ENCODE measurements at places on chromosomes 11 and 22. TPM values are rescaled to one million over a fixed set of nuclear protein-coding genes. Genes with fewer than 3 reads are reported as not detected.

Gene BIRC2
- 12.4 TPM for polyA plus RNA-seq

Gene TBC1D10A
- polyA plus RNA-seq: 11.3 TPM

Gene FAT3
- 7.6 TPM for polyA plus RNA-seq

Gene OSBP2
- 3.4 TPM for polyA plus RNA-seq

Gene RELT
- polyA plus RNA-seq: 3.4 TPM

Gene C22orf15
- 4.2 TPM for polyA plus RNA-seq

Gene OR5B21
- not detected for polyA plus RNA-seq

Gene C22orf31
- not detected for polyA plus RNA-seq

Gene MB
- polyA plus RNA-seq: 1.7 TPM

Gene HTR3B
- not detected for polyA plus RNA-seq

DNA sequence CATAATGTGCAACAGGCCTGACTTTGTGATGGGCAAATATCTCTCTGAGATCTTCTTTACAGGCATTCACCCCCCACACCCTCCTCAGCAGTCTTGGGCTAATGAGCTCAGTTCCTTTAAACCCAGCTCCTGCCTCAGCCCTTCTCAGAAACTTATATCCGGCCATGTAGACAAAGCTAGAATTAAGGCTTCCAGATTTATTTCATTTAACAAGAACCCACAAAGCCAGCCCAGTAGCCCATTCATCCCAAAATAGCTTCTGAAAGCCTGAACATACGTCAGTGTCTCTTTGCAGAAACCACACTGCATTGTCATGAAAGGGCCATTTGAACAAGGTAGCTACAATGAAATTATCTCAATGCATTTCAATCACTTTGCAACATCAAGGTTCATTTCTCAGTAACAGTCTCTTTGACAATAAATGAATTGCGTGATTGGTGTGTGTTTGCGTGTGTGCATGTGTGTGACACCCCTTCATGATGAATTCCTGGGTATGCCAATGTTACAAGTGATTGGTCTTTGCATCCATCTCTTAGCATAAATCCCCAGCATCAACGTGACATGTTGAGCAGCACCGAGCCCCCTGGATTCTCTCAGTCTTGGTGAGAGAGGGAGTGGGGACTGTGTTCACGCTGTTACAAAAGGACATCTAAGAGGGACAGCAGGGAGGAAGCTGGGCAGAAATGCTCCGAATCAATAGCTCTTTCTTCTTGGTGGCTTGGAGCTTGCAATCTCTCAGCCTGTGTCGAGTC, 299.6 kb downstream of the KIRREL3 start:
- no peak overlapping the region for H3K27ac ChIP-seq
- H3K27me3 ChIP-seq: no peaks in the 10 kb centered on the region
- peaks cover 19% of the 10 kb centered on the region for H3K4me1 ChIP-seq
- no peaks in the 10 kb centered on the region for H3K36me3 ChIP-seq
- DNase-seq: no peak

- no peaks in the 10 kb centered on the region for H3K27me3 ChIP-seq
- H3K36me3 ChIP-seq: no peaks in the 10 kb centered on the region
- no peak overlapping the region for H3K4me3 ChIP-seq
- H3K27ac ChIP-seq: no peak overlapping the region
- no peak for DNase-seq
- no peaks in the 10 kb centered on the region for H3K4me1 ChIP-seq
Observed at GRCh38 chr11:21564833-21565682, 627.8 kb upstream of the ANO5 start.

DNA sequence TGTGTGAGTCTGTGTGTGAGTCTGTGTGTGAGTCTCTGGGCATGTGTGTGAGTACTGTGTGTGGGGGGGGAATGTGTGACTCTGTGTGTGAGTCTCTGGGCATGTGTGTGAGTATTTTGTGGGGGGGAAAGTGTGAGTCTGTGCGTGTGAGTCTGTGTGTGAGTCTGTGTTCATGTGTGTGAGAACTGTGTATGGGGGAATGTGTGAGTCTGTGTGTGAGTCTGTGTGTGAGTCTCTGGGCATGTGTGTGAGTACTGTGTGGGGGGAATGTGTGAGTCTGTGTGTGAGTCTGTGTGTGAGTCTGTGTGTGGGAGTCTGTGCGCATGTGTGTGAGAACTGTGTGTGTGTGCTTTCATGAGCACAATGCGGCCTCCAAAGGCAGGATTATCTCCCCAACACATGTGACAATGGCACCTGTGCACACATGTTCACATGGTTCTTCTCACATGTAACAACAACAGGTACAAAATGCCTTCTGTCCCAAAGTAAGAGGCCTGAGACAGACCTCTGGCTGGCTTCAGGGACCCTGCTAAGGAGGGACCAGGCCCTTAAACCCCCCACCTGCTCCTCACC, 1.6 kb downstream of the CD5 start:
- DNase-seq: no peak
- H3K36me3 ChIP-seq: no peaks in the 10 kb centered on the region
- H3K4me3 ChIP-seq: no peak overlapping the region
- no peak overlapping the region for H3K27ac ChIP-seq
- H3K27me3 ChIP-seq: no peaks in the 10 kb centered on the region
- no peaks in the 10 kb centered on the region for H3K4me1 ChIP-seq

DNA sequence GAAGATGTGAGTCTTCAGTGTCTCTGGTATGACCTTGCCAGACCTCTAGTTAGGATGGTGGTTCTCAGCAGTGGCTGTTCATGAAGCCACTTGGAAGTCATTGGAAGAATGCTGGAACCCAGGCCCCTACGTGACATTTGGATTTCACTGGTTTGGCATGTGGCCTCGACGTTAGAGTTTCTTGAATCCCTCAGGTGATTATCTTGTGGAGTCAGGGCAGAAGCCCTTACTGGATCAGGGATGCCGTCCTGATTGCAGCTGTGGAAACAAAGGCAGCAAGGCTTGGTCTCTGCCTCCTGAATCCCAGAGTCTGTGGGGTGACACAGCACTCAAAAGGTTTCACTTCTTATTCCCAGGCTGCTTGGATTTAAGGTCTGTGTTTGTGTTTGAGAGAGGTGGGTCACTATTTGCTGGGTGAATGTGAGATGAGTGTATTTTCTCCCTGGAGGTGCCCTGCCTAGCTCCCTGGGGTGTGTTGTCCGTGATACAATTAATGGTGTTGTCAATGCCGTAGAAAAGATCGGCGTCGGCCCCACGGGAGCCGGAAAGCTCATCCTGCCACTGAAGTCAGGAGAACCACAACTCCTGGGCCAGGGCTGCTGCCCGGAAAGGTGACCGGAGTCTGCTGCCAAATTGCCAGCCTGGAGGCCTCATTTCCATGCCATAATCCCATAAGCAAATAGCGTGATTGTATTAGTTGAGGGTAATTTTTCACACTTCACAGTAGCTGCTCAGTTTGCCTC, 939.0 kb downstream of the BRD1 start:
- peaks cover 5% of the 10 kb centered on the region for H3K4me1 ChIP-seq
- H3K4me3 ChIP-seq: no peak overlapping the region
- DNase-seq: no peak
- H3K36me3 ChIP-seq: no peaks in the 10 kb centered on the region
- H3K27me3 ChIP-seq: no peaks in the 10 kb centered on the region
- H3K27ac ChIP-seq: no peak overlapping the region

DNA sequence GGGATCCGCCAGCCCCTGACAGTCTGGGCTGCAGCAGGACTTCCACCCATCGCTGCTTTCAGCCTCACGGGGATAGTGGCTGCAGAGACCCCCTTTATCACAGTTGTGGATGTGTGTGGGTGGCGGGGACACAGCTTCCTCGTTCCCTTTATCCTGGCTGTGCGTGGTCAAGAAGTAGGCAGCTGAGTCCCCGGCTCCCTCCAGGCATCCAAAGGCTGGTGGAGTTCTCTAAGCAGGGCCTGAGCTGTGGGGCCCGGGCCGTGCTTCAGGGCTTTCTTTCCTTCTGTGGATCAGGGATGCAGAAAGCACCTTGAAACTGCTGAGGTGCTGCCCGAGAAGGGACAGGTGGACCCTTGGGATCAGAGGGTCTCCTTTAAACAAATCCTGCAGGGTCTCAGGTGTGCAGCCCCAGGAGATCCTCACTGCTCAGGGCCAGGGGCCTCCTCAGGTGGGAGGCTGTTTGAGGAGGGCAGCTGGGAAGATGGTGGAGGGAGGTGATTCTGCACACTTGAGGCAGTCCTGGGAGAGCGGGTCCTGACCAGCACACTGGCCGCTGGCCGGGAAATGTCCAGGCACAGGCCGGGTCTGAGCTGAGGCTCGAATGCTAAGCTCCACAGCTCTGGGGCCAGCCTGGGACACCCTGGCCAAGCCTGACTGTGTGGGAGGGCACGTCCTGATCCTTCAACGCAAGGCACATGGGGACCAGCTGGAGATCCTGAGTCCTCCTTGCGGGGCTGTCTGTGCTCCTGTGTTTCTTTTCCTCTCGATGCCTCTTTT, 1024.3 kb downstream of the BRD1 start:
- no peaks in the 10 kb centered on the region for H3K27me3 ChIP-seq
- H3K4me1 ChIP-seq: no peaks in the 10 kb centered on the region
- H3K27ac ChIP-seq: no peak overlapping the region
- DNase-seq: no peak
- H3K36me3 ChIP-seq: no peaks in the 10 kb centered on the region

- H3K4me3 ChIP-seq: no peak overlapping the region
- no peak overlapping the region for H3K27ac ChIP-seq
- no peaks in the 10 kb centered on the region for H3K27me3 ChIP-seq
- no peaks in the 10 kb centered on the region for H3K36me3 ChIP-seq
- no peak for DNase-seq
Observed at GRCh38 chr11:61149624-61150615, 11.3 kb downstream of the VPS37C start.

- 0 out of 2 replicates have a peak, but pooled peaks cover 4% of the 10 kb centered on the region for H3K4me1 ChIP-seq
- H3K36me3 ChIP-seq: no peaks in the 10 kb centered on the region
- H3K27me3 ChIP-seq: no peaks in the 10 kb centered on the region
- no peak overlapping the region for H3K27ac ChIP-seq
- H3K4me3 ChIP-seq: no peak overlapping the region
Observed at GRCh38 chr11:36041988-36042611, 98.2 kb downstream of the LDLRAD3 start.

DNA sequence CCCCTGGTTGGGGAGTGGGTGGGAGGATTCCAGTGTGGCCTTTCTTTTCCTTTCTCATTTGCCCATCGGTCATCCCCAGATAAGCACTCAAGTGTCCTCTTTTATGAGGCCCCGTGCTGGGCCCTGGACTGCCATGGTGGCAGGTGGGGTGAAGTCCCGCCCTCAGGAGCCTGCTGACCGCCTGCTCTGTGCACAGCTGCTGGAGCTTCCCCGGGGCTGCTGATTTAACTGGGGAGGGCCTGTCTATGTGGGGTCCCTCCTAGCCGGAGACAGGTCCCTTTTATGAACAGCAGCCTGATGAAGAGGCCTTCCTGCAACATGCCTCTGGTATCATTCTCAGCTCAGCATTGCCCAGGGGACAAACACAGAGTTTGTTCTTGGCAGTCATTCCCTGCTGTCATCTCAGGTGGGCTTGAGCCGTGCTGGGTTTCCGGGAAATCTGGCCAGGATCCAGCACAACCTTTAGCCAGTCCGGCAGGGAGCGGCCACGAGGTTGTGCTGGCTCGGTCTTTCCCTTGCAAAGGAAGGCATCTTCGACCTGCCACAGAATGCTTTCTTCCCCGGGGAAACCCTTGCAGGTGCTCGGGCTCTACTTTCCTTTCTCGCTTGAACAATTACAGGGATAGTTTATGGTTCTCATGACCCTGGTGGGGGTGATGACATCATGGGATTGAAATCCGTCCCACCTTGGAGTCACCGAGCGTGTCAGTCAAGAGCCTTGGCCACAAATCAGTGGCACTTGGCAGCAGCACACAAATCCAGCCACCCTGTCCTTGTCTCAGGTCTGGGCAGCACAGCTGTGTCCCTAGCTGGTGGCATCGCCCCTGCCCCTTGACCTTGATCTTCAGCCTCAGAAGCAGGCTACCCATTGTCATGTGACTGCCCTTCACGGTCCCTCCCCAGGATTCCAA, 20.1 kb downstream of the ST14 start:
- no peak overlapping the region for H3K4me3 ChIP-seq
- H3K4me1 ChIP-seq: no peaks in the 10 kb centered on the region
- no peaks in the 10 kb centered on the region for H3K27me3 ChIP-seq
- no peak for DNase-seq

DNA sequence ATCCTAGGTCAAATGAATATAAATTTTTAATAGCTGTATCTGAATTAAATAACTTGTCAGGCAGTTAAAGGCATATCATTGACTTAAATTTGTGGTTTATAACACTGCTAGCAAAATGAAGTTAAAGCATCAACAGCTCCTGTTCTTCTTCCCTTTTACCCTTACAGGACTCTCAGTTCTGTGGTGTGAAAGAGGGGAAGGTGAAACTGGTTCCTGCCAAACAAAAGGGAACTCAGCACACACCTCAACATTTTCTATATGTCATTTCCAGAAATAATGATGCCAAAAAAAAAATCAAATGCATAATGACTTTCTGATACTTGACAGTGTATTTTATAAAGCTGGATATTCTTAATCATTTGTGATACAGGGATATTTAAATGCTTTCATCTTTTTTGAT, 21.2 kb downstream of the ARL14EP start:
- no peaks in the 10 kb centered on the region for H3K4me1 ChIP-seq
- DNase-seq: no peak
- H3K27ac ChIP-seq: no peak overlapping the region
- H3K27me3 ChIP-seq: no peaks in the 10 kb centered on the region
- no peak overlapping the region for H3K4me3 ChIP-seq

GRCh38 chr11:18727479-18728236, 1.7 kb upstream of the IGSF22 start:
- no peak overlapping the region for H3K27ac ChIP-seq
- no peaks in the 10 kb centered on the region for H3K27me3 ChIP-seq
- H3K4me3 ChIP-seq: no peak overlapping the region
- H3K4me1 ChIP-seq: peaks cover 20% of the 10 kb centered on the region
- no peaks in the 10 kb centered on the region for H3K36me3 ChIP-seq
- no peak for DNase-seq

DNA sequence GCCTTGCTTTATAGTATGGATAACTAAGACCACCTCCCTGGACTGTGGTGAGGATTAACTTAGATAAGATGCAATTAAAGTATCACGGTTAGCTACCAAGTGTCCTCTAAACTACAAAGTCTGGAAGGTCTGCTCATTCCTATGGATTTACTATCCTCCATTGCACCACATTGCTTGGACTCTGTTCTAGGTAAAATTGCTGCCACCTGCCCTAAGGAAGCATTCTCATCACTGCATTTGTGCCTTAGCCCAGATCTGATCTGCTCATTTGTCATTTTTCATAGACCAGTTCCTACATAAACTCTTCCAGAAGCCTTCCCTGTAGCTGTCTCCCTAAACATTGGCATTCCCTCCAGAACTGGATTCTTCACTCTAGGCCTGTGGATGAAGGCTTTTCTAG, 380.0 kb downstream of the INSC start:
- no peaks in the 10 kb centered on the region for H3K36me3 ChIP-seq
- H3K4me1 ChIP-seq: no peaks in the 10 kb centered on the region
- DNase-seq: no peak
- H3K27ac ChIP-seq: no peak overlapping the region
- no peak overlapping the region for H3K4me3 ChIP-seq

- H3K36me3 ChIP-seq: no peaks in the 10 kb centered on the region
- H3K4me3 ChIP-seq: no peak overlapping the region
- no peak for DNase-seq
- H3K4me1 ChIP-seq: no peaks in the 10 kb centered on the region
Observed at GRCh38 chr11:126680700-126681099, 319.9 kb downstream of the KIRREL3 start.

GRCh38 chr11:104534278-104534677, 364.0 kb downstream of the CASP12 start:
- H3K27me3 ChIP-seq: no peaks in the 10 kb centered on the region
- DNase-seq: no peak
- H3K36me3 ChIP-seq: no peaks in the 10 kb centered on the region
- H3K4me3 ChIP-seq: no peak overlapping the region
